ENCODE measurements at places on chromosomes 3 and 15.

GRCh38 chr3:126537116-126537729 lies 13.3 kb downstream of the CHST13 start:
- DNase-seq = no peak

DNA sequence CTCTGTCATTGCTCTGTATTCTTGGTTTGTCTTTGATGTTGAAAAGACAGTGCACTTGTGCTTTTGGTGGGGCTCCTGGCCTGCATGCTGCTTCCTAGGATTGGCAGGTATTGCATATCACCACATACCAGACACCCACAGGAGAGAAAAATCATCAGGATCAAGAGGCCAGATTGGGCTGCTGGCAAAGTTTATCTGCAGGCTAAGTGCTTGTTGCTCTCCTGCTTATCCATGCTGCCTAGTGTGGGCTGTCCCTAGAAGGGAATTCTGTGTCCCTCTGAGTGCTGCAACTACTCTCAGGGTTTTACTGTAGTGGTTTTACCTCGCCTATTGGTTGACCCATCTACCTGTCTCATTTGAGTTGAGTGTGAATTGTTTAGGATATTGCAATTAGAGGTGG lies 833 bp upstream of the SLC22A13 start:
- DNase-seq = no peak

DNA sequence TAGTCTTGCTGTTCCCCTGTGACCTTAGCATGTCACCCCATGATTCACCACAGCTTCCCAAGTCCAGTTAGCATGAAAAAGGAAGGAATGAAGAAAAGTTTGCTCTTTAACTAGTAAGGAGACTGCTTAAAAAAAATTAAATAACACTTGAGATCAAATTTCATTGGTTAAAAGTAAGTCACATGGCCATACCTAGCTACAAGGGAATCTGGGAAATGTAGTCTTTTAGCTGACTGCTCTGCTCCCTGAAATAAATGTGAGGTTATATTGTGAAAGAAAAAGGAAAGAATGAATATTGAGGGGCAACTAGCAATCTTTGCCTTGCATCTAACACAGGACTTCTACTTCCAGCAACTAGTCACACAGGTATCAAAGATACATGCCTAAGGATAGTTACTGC lies 84.7 kb upstream of the LRRN1 start:
- DNase-seq = no peak

DNA sequence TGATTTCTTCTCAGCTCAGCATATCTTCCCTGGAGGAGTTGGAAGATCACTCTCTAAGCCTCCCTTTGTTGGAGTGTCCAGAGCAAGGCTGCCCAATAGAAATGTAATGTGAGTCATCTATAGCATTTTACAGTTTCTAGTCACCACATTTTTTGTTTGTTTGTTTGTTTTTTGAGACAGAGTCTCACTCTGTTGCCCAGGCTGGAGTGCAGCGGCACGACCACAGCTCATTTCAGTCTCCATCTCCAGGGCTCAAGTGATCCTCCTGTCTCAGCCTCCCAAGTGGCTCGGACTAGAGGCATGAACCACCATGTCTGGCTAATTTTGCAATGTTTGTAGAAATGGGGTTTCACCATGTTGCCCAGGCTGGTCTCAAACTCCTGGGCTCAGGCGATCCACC lies 21.3 kb downstream of the KLHL6 start:
- no peak for DNase-seq

- DNase-seq = no peak
Observed at GRCh38 chr3:112848196-112848595, 1.5 kb upstream of the CD200R1L start.

GRCh38 chr3:139638518-139638917 lies 39.3 kb downstream of the NMNAT3 start:
- no peak for DNase-seq

- DNase-seq = no peak
Observed at GRCh38 chr3:25844891-25845290, 55.0 kb downstream of the OXSM start.

DNA sequence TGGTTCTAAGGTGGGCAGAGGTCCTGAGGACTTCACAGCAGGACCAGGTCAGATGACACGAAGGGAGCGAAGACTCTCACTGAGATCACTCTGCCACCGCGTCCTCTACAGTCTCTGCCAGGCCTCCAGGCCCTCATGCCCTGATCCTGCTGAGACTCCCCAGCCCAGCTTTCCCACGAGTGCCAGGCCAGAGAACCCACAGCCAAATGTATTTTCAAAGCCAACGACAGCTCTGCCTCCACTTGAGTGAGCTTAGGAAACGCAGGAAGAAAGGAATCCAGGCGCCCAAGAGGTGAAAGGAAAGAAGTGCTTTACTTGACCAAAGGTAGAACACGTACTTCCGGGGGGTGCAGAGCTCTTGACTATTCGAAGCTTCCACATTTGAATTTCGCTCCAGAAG lies 275.0 kb downstream of the XXYLT1 start:
- DNase-seq = no peak

GRCh38 chr3:194134231-194134756 lies 1.7 kb upstream of the HES1 start:
- peak; percentile 52 for DNase-seq

GRCh38 chr15:64530472-64530871 lies 70.1 kb downstream of the ZNF609 start:
- DNase-seq = no peak

DNA sequence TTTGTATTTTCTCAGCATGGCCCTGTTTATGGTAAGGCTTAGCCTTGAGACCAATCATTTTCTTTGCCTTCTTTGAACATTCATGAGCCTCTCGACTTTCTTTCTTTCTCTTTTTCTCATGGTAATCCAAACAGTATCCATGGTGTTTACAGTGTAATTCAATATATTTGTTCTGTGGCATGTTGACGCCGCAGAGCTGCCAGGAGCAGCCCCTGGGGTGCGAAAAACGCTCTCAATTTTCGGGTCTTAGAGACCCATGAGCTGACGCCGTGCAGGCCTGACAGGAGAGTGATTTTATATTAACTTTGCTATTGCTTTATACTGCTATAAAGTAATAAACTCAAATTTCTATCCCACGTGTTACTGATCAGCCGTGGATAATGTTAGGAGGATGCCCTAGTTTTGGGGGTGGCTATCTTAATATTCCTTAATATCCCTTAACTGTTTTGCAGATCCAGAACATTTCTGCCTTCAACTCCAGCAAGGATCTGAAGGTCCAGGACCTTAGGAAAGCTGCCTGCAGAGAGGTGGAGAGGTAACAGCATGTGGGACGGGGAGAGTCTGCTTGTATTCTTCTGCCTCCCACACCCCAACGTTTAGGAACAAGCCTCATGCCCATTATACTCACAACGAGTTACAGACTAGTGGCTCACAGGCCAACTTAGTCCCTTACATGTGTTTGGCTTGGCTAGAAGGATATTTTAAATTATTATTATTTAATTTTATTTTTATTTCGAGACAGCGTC lies 29.3 kb upstream of the MYO1E start:
- DNase-seq = no peak

DNA sequence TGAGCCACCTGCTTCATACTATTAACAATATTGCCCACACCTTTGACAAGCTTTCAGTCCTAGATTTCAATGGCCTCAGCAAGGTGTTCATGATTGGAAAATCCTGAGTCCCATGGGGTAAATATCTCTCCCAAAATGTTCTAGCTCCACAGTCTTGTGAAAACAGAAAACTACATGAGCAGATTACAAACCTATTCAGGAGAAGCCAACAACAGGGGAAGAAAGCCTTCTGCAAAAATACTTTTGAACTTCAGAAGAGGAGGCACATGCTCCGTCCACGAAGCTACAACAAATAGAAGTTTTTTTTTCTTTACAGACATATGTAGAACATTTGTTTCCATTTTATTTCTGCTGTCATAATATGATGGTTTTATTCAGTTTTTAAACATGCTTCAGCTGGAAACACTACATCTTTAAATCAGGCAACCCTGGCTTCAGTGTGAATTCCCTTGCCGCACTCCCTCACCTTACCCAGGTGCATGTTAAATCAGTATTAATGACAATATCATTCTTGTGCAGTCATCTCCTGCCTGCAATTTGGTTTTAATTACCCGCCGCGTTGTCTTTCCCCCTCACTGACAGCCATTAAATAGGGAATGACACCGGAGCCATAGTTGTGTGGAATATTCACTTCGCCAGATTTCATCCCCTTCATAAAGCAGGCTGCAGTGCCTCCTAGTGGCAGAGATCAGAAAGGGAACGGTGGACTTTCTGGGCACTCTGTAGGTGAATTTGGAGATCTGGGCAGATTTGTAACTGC lies 725.5 kb upstream of the ARRDC4 start:
- DNase-seq = peak; percentile 13

GRCh38 chr3:113297841-113298240 lies 86.5 kb downstream of the BOC start:
- DNase-seq = no peak

- no peak for DNase-seq
Observed at GRCh38 chr3:149662240-149662887, 4.5 kb upstream of the WWTR1 start.

- no peak for DNase-seq
Observed at GRCh38 chr15:77038312-77039216, 32.3 kb downstream of the TSPAN3 start.

GRCh38 chr15:78085928-78086327 lies 6.4 kb upstream of the SH2D7 start:
- DNase-seq = no peak

DNA sequence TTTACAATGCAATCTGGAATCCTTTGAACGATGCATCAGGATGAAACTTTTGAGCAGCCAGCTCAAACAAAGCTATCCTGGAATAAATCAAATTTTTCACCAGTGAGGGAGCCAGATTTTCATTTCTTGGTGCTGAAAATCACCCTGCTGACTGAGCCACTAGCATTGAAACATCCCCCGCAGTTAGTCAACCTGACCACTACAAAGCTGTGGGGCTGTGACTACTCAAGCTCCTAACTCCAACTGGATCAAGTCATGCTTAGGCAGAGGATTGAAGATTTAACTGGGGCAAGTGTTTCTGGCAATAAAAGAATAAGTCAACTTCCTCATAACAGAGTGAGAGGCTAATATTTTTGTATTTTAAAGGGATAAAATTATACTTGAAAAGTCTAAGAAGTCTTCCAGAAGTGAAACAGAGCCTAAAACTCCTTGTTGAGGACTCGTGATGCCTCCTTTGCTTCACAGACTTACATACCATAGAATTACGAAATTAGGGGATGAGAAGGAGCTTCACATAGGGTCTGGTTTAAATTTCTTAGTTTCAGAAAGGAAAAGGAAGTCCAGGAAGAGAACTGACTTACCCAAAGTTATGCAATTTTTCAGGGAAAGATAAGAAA lies 177.8 kb downstream of the SERPINI1 start:
- peak; percentile 10 for DNase-seq

GRCh38 chr3:117630885-117631284 lies 921.3 kb downstream of the TUSC7 start:
- no peak for DNase-seq

DNA sequence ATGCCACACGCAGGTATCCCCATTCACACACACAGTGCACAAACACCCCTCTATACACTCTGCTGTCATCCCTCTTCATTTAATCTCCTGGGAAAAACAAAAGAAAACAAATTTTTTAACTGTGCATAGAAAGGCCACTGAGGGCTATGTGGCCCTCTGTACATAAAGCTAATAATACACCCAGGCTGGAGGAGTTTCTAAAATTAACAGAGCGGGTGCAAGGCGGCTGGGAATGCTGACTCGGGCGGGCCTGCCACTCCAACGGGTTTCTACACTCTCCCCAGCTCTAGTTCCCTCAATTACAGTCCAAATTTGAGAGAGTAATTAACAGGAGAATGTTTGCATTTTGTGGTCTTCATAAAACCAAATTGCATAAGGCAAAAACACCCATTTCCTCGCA lies 23.1 kb downstream of the HCN4 start:
- no peak for DNase-seq

- DNase-seq = no peak
Observed at GRCh38 chr3:194604126-194604525, 29.1 kb downstream of the TMEM44 start.

DNA sequence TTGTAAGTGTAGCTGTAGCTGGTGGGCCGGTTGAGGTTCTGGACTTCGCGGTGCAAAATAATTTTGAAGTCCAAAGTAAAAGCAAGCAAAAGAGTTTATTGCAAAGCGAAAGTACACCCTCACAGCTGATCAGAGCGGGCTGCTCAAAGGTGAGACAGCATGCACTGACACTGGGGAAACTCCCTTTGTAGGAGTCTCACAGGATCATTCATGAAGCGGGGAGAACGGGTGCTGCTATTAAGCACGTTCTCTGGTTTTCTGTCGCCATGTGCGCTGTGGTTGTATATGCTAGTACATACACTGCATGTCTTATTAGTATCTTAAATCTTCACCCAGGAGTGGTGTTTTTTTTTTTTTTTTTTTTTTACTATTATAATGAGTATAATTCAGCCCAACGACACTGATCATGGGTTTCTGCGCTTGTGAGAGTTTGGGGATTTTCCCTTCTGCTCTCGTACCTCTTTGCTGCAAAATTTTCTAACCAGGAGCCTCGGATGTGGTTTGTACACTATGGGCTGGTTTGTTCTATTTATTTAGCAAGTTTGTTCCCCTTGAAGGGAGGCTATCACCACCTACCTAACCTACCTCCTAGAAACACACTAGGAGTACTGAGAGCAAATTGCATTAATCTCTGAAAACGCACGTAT lies 1.4 kb upstream of the AP4E1 start:
- DNase-seq = peak; percentile 18

DNA sequence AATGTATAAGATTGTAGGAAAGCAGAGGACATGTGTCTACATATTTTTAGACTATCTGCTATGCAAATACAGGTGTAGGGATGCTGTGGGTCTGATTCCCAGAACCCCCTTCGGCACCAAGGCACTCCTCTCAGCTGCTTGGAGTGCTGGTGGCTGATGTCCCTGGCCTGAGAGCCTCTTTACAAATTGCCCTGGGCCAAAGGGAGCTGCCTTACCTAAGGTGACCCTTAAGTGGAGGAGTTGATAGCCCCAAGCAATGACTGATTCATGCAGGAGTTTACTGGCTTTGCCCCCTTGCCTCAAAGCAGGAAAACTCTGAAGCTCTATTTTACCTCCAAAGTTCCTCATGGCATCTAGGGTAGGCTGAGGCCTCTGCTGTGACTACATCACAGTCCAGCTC lies 83.0 kb downstream of the ZNF385D start:
- no peak for DNase-seq

DNA sequence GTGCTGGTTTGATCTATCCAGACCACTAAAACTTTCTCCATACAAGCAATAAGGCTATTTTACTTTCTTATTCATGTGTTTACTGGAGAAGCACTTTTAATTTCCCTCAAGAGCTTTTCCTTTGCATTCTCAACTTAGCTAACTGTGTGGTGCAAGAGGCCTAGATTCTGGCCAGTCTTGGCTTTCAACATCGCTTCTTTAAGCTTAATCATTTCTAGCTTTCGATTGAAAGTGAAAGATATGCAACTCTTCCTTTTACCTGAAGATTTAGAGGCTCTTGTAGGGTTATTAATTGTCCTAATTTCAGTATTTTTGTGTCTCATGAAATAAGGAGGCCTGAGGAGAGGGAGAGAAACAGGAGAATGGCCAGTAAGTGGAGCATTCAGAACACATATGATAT lies 234.8 kb upstream of the GADL1 start:
- DNase-seq = no peak

Measured in HL-60 (cell line).